Tibial nerve (tissue), 4 donors: ENCODE measurements at places on chromosomes 4 and X. TPM values are rescaled to one million over a fixed set of nuclear protein-coding genes. Genes with fewer than 3 reads are reported as not detected.

Gene ADH4
- 0.66 TPM for total RNA-seq

Gene SPANXN3
- not detected for total RNA-seq

Gene RGN
- total RNA-seq: not detected

Gene CENPVL3
- not detected for total RNA-seq

Gene DMRTC1
- not detected for total RNA-seq

Gene ANTXR2
- total RNA-seq: 127 TPM

Gene POU4F2
- not detected for total RNA-seq

GRCh38 chr4:109359040-109359646 lies 56.7 kb upstream of the COL25A1 start:
- H3K27ac ChIP-seq: no peak overlapping the region
- no peak overlapping the region for H3K4me3 ChIP-seq
- no peak for DNase-seq
- H3K27me3 ChIP-seq: no peaks in the 10 kb centered on the region
- H3K4me1 ChIP-seq: no peaks in the 10 kb centered on the region

- DNase-seq: no peak
- no peak overlapping the region for H3K4me3 ChIP-seq
- H3K27me3 ChIP-seq: no peaks in the 10 kb centered on the region
- no peak overlapping the region for H3K27ac ChIP-seq
- H3K36me3 ChIP-seq: no peaks in the 10 kb centered on the region
- no peaks in the 10 kb centered on the region for H3K4me1 ChIP-seq
These were observed 12.5 kb downstream of the LDOC1 start for GRCh38 chrX:141164406-141164805.

GRCh38 chr4:106806158-106806797 lies 229.8 kb downstream of the DKK2 start:
- no peaks in the 10 kb centered on the region for H3K36me3 ChIP-seq
- no peak for DNase-seq
- H3K4me1 ChIP-seq: no peaks in the 10 kb centered on the region

GRCh38 chr4:131093303-131093702 lies 1997.4 kb downstream of the C4orf33 start:
- H3K27ac ChIP-seq: no peak overlapping the region
- H3K27me3 ChIP-seq: no peaks in the 10 kb centered on the region
- no peaks in the 10 kb centered on the region for H3K36me3 ChIP-seq
- H3K4me3 ChIP-seq: no peak overlapping the region
- H3K4me1 ChIP-seq: no peaks in the 10 kb centered on the region

GRCh38 chr4:118948545-118949144 lies 60.0 kb downstream of the SYNPO2 start:
- no peaks in the 10 kb centered on the region for H3K4me1 ChIP-seq
- H3K36me3 ChIP-seq: no peaks in the 10 kb centered on the region
- DNase-seq: no peak
- H3K27me3 ChIP-seq: no peaks in the 10 kb centered on the region

DNA sequence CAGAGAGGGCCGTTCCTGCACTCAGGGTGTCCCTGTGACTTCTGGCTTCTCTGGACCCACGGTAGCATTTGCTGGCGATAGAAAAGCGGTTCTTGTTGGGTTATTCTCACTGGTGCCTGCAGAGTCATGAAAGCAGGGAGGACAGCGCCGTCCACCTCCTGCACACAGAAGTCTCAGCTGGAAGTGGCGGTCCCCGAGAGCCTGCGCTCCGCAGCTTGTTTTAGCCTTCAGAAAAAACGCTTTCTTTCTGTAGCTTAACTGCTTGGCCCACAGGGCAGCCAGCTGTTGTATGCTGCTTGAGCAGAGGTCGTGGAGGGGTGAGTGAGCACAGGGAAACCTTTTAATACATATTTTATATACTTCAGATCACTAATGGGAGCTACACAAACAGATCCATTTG lies 400.7 kb upstream of the FAT1 start:
- H3K27me3 ChIP-seq: no peaks in the 10 kb centered on the region
- H3K4me1 ChIP-seq: no peaks in the 10 kb centered on the region
- H3K27ac ChIP-seq: no peak overlapping the region
- H3K4me3 ChIP-seq: no peak overlapping the region
- H3K36me3 ChIP-seq: no peaks in the 10 kb centered on the region

GRCh38 chr4:175947117-175947722 lies 118.4 kb upstream of the WDR17 start:
- no peaks in the 10 kb centered on the region for H3K27me3 ChIP-seq
- no peak overlapping the region for H3K27ac ChIP-seq
- DNase-seq: no peak

DNA sequence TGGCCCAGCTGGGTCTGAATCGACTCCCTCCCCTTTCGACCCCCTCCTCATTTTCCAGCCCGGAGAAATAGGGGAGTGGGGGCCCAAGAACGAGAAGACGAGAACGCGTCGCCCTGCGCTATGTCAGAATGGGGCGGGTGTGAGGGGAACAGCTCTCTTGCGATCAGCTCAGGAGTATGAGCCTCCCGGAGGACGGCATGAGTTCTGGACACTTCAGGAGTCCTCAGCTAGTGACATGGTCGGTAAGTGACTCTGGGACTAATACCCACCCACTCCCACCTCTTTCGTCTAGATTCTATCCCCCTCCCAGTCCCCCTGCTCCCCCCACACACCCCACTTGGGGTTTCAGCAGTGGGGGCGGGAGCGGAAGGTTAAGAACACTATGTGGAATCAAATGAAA lies 944 bp downstream of the KLF8 start:
- H3K27ac ChIP-seq: peak overlapping the region; percentile 15
- peak overlapping the region; percentile 42 for H3K4me3 ChIP-seq
- DNase-seq: peak; percentile 6
- H3K36me3 ChIP-seq: no peaks in the 10 kb centered on the region
- no peaks in the 10 kb centered on the region for H3K27me3 ChIP-seq

DNA sequence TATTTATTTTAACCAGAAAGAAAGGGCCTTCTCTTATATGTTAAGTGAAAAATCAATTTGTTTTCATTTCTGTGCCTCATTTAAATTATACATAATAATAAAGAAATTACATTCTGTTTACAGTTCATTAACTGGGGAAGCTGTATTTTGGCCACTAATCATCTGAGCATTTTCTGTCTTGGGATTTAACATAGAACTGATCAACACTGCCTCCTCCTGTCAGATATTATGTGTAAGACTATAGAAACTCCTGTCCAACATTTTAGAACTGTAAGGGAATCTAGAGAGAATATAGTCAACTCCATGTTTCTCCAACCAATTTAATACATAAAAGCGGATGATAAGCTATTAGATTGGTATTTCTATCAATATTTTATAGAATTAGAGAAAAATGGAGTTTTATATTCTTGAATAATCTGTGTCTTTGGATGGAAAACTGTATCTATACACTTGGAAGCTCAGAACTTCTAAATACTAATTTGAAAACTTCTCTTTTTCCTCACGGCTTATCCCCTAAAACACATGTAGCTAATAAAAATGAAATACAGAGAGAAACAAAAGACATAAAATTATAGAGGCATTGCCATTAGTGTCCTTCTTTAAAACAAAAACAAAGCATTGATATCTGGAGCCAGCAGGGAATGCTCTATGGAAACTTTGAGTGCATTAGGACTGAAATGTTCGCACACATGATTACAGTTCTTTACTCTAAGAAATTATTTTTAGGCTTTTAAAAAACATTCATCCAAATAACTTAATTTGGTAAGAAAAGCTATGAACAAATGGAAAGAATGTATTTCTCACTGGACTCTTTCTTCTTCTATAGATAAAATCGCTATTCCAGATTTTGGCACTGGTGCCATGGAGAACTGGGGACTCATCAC lies 33.1 kb downstream of the ENPEP start:
- H3K36me3 ChIP-seq: no peaks in the 10 kb centered on the region
- H3K27ac ChIP-seq: no peak overlapping the region
- H3K27me3 ChIP-seq: no peaks in the 10 kb centered on the region

DNA sequence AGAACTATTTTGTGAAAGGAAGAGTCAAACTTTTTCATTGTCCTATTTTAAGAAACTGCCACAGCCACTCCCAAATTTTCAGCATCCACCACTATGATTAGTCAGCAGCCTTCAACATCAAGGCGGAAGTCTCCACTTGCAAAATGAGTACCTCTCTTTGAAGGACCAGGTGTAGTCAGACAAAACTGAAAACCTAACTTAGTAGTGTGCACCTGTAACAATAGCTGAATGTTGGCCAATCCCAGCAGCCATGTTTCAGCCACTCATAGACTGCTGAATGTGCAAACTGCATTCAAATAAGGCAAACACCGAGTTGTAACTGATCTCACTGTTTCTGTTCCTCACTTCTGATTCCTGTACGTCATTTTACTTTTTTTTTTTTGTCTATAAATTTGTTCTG lies 341.1 kb downstream of the IL15 start:
- no peak overlapping the region for H3K4me3 ChIP-seq
- H3K27ac ChIP-seq: no peak overlapping the region
- H3K27me3 ChIP-seq: no peaks in the 10 kb centered on the region
- H3K36me3 ChIP-seq: no peaks in the 10 kb centered on the region
- DNase-seq: no peak

DNA sequence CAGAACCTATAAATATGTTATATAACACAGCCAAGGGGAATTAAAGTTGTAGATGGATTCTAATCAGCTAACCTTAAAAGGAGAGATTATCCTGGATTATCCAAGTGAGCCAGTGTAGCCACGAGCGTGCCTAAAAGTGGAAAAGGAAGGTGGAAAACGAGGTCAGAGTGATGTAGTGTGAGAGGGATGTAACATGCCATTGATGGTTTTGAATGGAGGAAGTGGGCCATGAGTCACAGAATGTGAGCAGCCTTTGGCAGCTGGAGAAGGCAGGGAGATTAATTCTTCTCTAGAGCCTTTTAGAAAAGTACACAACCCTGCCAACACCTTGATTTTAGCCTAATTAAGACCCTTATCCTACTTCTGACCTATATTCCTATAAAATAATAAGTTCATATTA lies 149.1 kb downstream of the SLC39A8 start:
- H3K27ac ChIP-seq: no peak overlapping the region
- DNase-seq: no peak
- no peaks in the 10 kb centered on the region for H3K4me1 ChIP-seq

- no peak overlapping the region for H3K4me3 ChIP-seq
- H3K4me1 ChIP-seq: no peaks in the 10 kb centered on the region
- no peak for DNase-seq
- no peaks in the 10 kb centered on the region for H3K27me3 ChIP-seq
- no peaks in the 10 kb centered on the region for H3K36me3 ChIP-seq
These were observed 891.0 kb upstream of the FRG1 start for GRCh38 chr4:189049682-189050081.

- H3K27me3 ChIP-seq: no peaks in the 10 kb centered on the region
- H3K36me3 ChIP-seq: no peaks in the 10 kb centered on the region
These were observed 143.9 kb upstream of the TBL1X start for GRCh38 chrX:9320940-9321339.

DNA sequence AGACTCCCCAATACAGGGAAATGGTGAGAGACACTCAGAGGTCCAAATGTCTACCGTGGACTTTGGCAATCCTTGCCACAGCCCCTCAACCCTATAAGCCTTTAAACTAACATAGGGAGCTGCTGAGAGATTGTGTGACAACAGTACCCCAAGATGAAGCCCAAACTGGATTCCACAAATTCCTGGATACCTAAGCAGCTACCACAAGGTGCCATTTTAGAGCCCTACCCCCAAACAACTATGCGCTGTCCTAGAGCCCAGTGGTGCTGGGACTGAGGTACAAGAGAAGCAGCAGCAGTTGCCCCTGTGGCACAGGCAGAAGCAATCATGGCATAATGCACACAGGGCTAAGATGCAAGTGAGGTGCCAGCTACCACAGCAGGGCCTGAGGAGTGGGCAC lies 2.7 kb upstream of the TMPRSS11F start:
- no peak overlapping the region for H3K4me3 ChIP-seq
- no peak for DNase-seq
- no peaks in the 10 kb centered on the region for H3K4me1 ChIP-seq
- no peaks in the 10 kb centered on the region for H3K27me3 ChIP-seq

DNA sequence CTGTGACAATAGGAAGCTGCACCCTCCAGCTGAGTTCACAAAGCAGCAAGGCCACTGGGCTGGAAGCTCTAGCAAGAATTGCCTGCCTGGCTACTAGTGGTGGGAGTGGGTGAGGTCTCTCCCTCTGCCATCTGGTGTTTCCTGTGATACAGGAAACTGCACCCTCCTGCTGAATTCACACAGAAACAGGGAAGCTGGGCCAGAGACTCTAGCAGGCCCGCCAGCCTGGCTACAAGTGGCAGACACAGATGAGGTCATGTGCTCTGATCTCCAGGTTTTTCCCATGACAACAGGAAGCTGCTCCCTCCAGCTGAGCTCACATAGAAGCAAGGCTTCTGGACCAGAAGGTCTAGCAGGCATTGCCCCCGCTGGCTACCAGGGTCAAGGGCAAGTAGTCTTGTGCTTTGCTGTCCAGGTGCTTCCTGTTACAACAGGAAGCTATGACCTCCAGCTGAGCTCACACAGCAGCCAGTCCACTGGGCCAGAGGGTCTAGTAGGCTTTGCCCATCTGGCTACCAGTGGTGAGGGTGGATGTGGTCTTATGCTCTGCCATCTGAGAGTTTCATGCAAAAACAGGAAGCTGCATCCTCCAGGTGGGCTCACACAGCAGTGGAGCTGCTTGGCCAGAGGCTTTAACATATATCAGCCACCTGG lies 41.5 kb upstream of the ZXDA start:
- H3K36me3 ChIP-seq: no peaks in the 10 kb centered on the region
- no peak for DNase-seq
- H3K27me3 ChIP-seq: no peaks in the 10 kb centered on the region
- no peak overlapping the region for H3K4me3 ChIP-seq
- no peak overlapping the region for H3K27ac ChIP-seq

- no peak overlapping the region for H3K4me3 ChIP-seq
- no peaks in the 10 kb centered on the region for H3K27me3 ChIP-seq
- DNase-seq: no peak
- no peaks in the 10 kb centered on the region for H3K4me1 ChIP-seq
- H3K36me3 ChIP-seq: no peaks in the 10 kb centered on the region
These were observed 562.9 kb upstream of the MAGEB2 start for GRCh38 chrX:29652484-29652883.
